Kidney (tissue), 22 donors: ENCODE measurements at places on chromosomes 5 and 9.

- peak; percentile 50 for DNase-seq
Observed at GRCh38 chr9:87160148-87161102, 213.1 kb upstream of the GAS1 start.

DNA sequence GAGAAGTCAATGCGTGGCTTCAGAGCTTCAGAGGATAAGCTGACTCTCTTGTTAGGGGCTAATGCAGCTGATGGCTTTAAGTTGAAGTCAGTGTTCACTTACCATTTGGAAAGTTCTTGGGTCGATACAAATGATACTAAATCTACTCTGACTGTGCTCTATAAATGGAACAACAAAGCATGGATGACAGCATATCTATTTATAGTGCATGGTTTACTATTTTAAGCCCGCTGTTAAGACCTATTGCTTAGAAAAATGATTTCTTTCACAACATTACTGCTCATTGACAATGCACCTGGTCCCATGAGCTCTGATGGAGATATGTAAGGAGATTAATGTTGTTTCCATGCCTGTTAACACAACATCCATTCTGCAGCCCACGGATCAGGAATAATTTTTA lies 435.7 kb downstream of the MAT2B start:
- no peak for DNase-seq

DNA sequence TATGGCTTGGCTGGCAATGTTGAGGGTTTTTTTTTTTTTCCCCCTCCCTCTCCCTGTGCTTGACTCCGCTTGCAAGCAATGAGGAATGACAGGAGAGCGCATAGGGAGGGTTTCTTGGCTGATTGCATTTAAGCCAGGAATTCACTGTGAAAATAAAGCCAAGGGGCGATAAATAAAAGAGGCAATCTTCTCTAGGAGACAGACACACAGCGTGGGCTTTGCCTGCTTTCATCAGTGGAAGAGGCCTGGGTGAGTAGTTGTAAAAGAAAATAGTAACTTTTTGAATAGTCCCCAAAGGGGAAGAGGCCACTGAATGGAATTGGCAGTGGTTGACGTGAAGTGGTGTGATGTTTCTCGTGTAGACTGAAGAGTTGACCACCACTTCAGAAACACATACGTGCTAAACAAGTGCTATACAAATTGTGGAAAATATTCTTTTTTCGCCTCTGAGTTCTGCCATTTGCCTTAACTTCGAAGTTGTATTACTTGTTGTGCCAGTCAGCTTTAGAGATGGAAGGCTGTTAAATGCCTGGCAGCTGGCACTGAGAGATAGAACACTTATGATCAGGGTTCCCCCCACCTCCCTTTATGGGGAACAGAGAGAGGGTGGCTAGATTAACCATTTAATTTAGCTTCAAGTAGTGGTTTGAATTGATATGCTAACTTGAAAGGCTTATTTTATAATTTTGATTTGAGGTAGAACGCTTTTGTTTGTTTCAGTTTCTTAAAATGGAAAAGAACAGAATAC lies 3.0 kb downstream of the ZSWIM6 start:
- no peak for DNase-seq

GRCh38 chr5:43037636-43038495 lies 2.3 kb downstream of the ANXA2R start:
- DNase-seq = peak; percentile 34

DNA sequence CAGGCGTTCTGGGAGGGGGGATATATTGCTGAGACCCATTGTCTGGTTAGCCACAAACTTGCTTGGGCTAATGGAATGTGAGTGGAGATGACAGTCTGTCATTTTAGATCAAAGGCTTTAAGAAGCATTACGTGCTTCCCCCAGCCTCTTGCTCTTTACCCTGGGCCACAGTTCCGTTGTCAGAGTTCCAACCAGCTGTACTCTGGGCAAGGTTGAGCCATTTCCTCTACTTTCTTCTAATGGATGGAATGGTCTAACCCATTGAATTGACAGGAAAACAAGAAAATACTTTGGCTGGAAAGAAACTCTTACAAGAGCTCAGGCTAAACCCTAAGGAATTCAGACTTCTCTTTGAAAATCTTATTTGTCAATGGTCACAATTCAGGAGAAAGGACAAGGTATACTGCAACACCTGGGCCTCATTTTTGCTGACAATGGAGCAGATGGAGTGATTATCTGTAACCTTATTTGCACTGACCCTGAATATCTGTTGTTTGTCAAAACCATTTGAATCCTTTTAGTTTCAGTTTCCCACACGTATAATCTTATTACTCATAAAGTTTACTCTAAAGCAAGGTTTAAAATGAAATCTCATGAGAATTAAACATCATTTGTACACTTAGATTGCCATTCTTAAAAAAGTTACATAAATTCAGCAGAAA lies 231.4 kb downstream of the PDE4D start:
- DNase-seq = no peak
